ENCODE measurements at places on chromosomes 11 and 22.

- peak; percentile 77 for DNase-seq
These were observed 620 bp upstream of the TUBGCP6 start for GRCh38 chr22:50245214-50246072.

GRCh38 chr11:119100246-119100970 is 1.2 kb downstream of the DPAGT1 start:
- no peak for DNase-seq

DNA sequence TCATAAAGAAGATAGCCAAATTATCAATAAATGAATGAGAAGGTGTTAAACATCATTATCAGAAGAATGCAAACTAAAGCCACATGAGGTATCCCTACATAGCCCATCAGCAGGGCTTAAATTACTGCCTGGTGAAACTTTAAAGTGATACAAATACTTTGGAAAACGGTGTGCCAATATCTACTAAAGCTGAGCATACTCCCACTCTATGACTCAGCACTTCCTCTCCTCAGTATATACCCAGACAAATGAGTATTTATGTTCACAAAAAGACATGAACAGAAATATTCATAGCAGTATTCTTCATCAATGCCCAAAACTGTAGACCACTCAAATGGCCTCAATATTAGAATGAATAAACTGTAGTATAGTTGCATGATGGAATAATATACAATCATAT is 284.6 kb upstream of the ZC3H12C start:
- no peak for DNase-seq

DNA sequence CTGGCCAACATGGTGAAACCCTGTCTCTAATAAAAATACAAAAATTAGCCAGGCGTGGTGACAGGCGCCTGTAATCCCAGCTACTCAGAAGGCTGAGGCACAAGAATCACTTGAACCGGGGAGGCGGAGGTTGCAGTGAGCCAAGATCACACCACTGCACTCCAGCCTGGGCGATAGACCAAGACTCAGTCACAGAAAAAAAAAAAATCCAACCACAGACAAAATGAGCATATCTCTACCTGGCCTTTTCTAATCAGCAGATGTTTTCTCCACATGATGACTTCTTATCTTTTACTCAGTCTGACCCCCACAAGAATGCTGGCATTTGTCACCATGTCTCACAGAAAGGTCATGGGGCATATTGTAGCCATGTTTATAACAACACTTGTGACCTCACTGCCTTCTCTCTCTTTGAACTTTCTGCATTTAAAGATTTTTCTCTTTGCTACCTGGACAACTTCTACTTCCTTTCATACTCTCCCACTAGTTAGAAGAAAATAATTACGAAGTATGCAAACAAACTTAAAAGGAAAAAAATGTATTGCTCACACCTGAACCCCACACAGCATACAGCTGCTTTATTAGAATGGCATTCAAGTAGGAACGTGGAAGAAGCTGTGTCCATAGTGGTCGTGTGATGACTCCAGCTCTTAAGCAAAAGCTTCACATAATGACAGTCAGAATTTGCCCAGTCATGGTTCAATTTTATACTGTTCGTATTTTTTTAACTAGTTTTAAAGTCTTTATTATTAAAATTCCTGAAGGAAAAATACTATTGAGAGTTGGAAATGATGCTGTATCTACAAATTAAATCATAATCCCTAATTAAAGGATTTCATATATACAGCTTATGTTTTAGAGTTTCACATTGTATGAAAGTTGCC is 65.4 kb downstream of the ZC3H12C start:
- DNase-seq = no peak

DNA sequence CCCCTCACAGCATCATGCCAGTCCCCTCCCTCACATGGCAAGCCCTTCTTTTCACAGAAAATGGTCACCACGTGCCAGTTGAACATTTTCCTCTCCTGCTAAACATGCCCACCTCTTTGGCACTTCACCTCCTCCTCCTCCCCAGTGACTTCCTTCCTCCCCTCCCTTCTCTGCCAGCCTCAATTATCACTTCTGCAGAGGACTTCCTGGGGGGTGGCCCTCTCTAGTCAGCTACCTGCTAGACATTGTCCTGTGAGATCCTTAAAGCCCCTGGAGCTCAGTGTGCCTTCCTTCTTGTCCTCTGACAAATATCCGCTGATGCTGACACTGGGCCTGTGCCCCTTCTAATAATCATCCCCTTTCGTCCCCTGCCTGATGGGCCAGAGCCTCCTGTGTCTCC is 43.2 kb upstream of the E2F8 start:
- no peak for DNase-seq

- no peak for DNase-seq
These were observed 78.6 kb upstream of the MTNR1B start for GRCh38 chr11:92890846-92891245.

DNA sequence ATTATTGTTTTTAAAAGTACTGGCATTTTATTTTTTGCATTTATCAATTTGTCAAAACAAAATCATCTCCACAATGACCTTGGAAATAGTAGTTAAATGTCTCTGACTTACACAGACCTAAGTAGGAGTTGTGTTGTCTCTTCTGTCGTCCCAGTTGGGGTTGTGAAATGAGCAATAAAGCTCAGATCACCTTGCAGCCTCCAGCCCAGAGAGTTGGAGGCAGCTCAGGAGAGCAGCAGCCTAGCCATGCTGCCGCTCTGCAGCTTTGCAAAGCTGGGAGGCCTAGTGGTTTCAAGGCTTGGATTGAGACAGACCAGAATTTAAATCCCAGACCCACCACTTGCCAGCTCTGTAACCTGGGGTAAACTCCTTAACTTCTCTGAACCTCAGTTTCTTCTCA is 65.2 kb upstream of the CRYBB3 start:
- DNase-seq = no peak

DNA sequence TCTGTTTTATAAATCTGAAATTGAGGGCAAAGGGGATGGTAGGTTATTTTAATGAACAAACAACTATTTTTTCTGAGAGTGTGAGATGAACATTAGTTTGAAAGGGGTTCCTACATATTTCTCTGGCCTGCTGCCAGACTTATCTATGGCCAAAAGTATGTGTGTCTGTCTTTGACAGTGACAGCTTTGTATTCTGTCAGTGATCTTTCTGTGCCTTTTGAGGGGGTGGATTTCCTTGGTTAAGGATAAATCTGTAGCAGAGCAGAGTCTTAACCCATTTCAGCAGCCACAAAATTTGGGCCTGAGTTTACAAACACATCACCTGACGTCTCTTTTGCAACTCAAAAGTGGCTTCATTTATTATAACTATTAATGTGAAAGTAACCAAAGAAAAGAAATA is 30.9 kb downstream of the ZFTA start:
- no peak for DNase-seq

DNA sequence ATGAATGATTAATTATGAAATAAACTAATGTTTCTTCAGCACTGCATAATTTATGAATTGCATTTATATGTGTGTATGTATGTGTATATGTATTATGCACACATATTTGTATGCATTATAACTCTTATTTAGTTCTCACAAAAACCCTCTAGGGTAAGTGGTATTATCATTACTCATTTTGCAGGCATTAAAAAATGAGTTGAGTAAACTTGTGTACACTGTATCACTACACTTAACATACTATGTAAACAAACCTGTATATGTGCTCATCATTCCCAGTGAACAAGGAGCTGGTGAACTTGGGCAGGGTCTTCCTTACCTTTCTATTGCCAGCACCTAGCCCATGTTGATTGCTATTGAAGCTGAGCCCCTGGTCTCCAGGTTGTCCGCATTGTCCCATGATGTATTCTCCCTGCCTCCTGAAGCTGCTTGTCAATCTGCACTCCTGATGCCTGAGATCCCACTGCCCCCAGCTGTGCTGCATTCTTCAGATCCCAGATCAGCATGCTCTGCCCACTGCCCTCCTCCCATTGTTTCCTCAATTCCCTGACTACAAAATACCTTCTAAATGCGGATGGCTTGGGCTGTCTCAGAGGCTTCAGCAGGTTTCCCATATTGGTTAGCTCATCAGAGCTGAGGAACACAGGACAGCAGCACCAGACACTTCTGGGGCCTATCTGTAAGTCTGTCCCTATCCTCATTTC is 267.9 kb upstream of the SESN3 start:
- no peak for DNase-seq

- DNase-seq = no peak
These were observed 11.2 kb downstream of the KREMEN1 start for GRCh38 chr22:29083933-29084591.

DNA sequence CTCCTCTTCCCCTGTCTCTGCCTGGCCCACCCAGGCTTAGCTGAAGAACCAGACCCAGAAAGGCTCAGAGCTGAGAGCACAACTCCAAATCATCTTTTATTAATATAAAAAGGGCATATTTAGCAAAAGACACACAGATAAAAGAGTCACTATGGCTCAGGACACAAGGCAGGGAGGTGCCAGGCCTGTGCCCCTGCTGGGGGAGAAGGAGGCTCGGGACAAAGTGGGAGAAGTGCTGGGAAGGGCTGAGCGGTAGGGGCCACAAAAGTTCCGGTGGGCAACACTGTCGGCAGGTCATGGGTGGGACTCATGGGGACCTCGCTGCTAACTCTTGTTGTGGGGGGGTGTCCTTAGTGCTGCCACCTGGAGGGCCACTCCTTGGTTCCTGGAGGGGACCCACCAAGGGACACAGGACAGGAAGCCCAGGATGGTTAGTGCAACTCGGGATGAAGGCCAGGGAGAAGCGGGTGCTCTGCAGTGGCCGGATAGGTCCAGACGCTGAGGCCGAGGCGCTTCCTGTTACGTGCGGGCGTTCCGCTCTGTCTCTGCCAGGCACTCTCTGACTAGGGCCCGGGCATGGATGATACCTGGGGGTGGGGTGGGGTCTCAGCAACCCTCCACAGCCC is 1.4 kb upstream of the PITPNM1 start:
- DNase-seq = no peak

GRCh38 chr11:27571154-27571810 is 64.7 kb upstream of the LIN7C start:
- no peak for DNase-seq

GRCh38 chr11:134017511-134018430 is 51.1 kb upstream of the JAM3 start:
- DNase-seq = no peak

DNA sequence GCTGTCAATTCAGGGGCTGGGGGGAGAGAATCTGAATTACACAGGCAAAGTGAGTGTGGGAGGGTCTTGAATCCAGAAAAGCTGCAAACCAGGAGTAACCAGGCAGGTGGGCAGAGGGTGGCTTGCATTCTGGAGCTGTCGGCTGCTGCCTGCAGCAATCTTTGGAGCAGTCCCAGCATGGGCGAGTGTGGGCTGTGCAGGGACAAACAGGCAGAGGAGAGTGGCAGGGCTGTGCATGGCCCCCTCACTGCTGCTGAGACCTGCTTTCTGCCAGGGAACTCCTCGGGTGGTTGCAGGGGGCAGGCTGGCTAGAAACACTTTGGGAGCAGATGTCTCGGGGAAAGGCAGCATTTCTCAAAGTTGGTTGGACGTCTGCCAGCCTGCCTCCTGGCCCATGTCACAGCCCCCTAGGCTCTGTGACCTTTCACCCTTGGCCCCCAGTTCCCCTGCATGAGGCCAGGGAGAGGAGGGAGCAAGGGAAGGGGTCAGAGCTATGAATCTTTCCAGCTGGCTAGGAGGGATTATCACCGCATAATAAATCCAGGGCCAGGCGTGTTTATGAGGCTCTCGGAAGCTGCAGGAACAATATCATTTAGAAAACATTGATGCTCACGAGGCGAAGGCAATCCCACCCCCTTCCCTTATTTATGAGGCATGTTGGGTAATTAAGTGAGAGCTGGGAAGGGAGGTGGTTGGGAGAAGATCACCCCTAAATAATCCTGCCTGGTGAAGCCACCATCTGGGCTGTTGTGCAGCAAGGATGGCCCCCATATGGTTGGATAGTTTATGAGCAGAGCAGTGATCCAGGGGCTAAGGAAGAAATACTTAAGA is 212.3 kb upstream of the NCAM1 start:
- no peak for DNase-seq

GRCh38 chr11:47955061-47955755 is 25.2 kb upstream of the PTPRJ start:
- DNase-seq = no peak

GRCh38 chr11:19777039-19777376 is 64.4 kb downstream of the NAV2 start:
- peak; percentile 48 for DNase-seq

- no peak for DNase-seq
These were observed 8.6 kb downstream of the LRRC32 start for GRCh38 chr11:76661834-76662434.

GRCh38 chr11:48116437-48117228 is 100.0 kb upstream of the OR4B1 start:
- DNase-seq = no peak

DNA sequence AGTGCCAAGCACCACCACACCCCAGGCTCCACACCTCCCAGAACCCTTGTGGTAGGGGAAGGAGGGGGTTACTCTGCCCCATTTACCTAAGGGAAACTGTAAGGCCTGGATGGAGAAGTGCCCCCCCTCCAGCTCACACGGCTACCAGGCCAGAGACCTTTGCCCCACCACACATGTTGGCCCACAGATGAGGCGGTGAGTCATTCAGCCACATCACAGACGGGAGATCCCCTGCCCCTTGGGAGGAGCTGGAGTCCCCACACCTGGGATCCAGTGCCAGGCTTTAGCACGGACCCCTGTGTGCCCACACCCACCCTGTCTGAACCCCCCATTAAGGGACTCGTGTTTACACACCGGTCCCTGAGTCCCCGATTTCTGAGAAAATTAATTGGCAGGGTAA is 24.9 kb downstream of the CDKN1C start:
- DNase-seq = no peak

- DNase-seq = no peak
These were observed 351.8 kb downstream of the SHANK2 start for GRCh38 chr11:70900540-70900939.

DNA sequence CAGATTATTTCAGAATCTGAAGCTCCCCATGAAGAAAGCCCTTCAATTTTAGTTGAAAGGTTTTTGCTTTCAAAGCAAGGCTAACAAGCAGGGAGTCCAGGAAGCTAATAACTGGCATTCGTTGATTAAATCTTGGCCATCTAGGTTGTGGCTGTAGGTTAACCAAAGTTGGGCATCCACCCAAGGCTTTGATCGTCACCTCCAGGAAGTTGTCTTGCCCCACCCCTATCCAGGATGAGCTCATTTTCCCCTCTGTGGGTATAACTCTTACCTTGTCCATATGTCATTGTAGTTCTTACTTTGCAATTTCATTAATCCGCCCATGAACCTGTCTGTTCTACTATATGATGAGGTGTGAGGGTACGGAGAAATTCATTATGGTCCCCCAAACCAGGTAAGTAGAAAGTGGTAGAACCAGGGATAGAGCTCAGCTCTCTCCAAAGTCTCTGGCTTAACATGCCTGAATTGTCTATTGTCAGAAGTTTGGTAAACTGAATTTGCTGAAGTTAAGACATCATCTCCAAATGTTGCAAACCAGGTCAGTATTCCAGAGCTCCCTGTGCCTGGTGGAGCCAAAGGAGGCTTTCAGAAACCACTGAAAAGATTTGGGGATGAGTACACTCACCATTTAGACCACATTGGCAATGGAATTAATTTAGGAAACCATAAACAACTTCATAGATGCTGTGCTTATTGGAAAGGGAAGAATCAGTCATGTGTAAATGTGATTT is 97.1 kb downstream of the CD44 start:
- DNase-seq = no peak

All from upper lobe of left lung (tissue), 6 donors.